ENCODE measurements at places on chromosomes 5 and 9.

- DNase-seq: no peak
These were observed 70.2 kb upstream of the TLE4 start for GRCh38 chr9:79501546-79501945.

DNA sequence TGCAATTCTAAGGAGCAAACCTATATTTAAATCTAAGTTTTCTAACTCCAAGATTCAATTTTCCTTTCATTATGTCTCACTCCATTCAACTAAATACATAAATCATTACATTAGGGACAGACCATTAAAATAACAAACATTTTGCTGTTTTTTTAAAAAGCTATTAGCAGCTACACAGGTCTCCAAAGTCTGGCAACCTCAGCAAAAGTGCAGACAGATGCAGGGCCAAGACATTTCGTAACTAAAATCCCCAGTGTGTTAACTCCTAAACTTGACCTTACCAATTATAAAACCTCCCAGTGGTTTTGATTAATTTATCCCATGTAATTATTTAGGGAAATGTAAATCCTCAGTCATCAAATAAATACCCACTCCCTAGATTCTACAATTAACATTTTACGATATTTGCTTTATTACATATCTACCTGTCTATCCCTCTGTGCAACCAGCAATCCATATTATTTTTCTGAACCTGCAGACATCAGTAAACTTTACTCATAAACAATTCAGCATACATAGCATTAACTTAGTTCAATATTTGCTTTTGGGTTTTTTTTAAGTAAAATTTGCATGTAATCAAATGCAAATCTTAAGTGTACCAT is 64.7 kb downstream of the RGS7BP start:
- DNase-seq: no peak

DNA sequence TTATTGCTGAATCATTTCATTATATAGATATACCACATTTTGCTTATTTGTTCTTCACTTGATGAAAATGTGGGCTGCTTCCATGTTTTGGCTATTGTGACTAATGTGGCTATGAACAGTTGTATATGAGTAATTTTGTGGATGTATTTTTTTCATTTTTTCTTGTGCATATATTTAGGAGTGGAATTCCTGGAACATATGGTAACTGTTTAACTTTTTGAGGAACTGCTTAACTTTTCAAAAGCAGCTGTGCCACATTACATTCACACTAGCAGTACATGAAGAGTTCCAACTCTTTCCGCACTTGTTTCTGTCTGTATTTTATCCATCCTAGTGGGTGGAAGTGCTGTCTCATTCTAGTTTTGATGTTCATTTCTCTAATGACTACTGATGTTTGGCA is 67.8 kb downstream of the JAK2 start:
- no peak for DNase-seq

DNA sequence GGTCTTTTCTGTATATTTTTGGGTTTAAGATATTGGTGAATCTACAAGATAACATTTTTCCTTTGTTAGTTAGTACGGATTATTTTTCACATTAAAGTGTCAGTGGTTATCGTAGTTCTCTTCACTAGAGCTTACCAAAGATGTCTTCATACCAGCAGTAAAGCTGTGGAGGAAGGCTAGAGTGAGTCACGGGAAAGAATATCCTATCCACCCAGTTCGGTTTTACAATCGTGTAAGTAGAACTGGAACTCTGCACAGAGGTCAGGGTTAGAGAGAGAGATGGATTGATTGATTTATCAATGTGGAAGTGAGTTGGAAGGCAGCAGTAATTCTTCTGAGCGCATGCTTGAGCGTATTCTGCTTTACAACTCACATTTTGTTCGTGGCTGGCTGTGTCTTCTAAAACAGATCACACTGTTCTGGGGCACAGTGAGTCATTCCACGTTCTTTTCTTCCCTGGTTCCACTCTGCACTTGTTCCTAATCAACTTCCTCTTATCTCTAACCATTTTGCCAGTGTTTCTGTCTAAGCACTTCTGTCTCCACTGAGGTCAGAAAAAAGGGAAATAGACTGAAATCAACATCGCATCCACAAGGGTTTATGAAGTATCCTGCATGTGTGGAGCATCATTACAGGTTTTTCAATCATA is 86.5 kb upstream of the ARRDC3 start:
- DNase-seq: no peak

GRCh38 chr5:80184235-80185023 is 71.4 kb downstream of the SERINC5 start:
- no peak for DNase-seq

DNA sequence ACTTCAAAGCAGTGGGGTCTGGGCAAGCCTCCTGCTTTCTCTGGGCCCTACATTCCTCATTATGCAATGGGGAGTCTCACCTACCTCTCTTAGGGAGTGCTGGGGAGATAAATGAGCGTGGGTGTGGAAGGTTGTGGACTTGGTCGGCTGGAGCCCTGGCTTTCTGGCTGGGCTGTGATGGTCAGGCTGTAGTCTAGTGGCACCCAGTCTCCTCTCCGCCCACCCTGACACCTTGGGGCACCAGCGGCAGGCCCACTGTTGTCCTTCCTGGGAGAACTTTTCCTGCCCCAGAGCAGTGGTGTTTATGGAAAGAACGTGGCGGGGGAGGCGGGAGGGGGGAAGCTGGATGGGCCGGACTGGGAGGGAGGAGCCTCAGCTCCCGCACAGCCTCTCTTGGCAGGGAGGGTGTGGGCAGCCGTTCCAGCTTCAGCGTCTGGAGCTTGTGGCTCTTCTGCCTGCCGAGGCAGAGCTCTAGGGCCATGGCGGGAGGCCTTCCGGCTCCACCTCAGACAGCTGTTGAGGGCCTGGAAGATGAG is 4.1 kb downstream of the PTGS1 start:
- no peak for DNase-seq

Measured in RCC 7860 (cell line).